ENCODE measurements at places on chromosomes 2 and 18. TPM values are rescaled to one million over a fixed set of nuclear protein-coding genes. Genes with fewer than 3 reads are reported as not detected.

DNA sequence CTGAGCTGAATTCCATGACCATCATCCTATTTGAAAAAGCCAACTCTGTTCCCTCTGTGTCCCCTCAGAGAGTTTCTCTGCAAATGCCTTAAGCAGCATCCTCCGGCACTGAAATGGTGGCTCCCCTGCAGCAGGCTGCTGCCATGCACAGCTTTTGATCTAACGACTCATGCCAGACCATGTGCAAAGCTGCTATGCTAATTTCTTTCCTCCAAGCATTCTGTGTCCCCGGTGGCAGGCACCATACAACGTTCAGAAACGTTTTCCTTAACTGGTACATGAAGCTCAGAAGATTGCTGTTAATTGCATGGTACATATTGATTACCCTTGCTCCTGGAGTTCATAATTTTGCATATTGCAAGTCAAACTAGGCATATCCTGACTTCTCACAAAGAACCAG, 336.8 kb downstream of the RBM43 start:
- DNase-seq = no peak

DNA sequence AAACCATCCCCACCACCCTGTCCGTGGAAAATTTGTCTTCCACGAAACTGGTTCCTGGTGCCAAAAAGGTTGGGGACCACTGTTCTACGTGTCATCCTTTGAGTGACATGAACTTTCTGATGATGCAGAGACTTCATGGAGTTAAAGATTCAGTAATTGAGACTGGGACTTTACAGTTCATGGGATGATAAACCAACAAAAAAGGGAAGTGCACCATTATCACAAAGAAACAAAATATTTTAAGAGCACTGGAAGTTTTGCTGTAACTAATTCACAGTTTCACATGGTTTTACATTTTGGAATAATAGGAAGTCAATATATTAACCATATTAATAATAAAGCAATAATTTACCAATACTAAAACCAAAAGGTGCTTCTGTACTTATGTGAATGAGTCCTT, 126.8 kb downstream of the AQP4 start:
- DNase-seq = no peak

DNA sequence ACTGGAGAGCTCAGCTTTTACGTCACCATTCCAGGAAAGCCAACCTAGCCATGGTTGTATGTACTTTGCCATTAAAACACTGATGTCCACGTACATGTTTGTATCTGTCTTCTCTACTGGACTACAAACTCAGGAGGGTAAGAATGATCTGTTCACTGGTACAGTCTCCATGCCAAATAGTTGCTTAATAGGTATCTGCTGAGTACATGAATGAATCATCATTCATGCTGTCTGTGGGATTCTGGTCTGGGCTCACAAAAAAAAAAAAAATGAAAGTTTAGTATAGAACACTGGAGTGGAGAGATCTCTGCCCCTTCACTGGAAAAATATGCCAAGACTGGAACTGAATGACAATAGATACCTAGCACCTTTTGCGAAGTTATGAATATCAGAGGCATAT, 102.6 kb upstream of the ITGA4 start:
- DNase-seq = peak; percentile 53

Gene RAX
- not detected for polyA plus RNA-seq

DNA sequence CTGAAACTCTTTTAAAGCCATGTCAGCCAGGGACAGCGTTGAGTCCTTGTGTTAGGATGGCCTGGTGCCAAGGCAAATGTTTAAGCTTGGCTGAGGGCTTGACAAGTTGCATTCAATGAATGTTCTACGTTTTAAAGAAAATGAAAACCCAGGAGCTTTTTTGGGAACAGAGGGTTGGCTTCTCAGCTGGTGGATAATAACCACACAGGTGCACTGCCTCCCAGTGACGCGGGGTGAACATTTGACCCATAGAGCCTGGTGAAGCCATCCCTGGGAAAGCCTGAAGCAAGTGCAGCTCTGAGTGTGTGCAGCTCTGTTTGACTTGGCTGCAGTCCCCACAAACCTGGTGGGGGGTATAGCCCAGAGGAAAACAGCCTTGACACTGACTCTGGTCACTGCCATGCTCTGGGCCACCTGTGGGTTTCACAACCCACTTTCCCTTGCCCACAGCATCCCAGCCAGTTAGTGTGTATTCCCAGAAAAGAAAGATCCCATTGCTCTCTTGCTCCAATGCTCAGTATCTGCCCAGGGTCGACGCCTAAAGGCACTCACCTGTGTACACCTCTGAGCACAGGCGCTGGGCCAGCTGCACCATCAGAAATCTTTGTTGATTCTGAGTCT, 874.9 kb downstream of the RNF144A start:
- DNase-seq = no peak

Gene PRR30
- polyA plus RNA-seq = not detected

DNA sequence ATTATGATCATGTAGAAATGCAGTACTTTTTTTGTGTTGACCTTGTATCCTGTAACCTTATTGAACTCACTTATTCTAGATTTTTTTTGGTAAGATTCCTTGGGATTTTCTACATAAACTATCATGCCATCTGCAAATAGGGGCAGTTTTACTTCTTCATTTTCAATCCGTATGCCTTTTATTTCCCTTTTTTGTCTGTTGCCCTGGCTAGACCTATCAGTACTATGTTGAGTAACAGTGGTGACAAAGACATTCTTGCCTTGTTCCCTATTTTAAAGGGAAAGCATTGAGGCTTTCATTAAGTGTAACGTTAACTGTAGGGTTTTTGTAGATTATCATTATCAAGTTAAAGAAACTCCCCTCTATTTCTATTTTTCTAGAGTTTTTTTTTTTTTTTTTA, 92.3 kb downstream of the LYPD1 start:
- no peak for DNase-seq

GRCh38 chr2:46456789-46457188, 22.6 kb upstream of the TMEM247 start:
- no peak for DNase-seq

GRCh38 chr2:120470041-120470965, 124.4 kb downstream of the INHBB start:
- DNase-seq = peak; percentile 34

Gene SOX11
- polyA plus RNA-seq = 24.5 TPM

GRCh38 chr2:135783439-135783838, 41.8 kb downstream of the UBXN4 start:
- DNase-seq = no peak
